ENCODE measurements at places on chromosomes 16 and 17. TPM values are rescaled to one million over a fixed set of nuclear protein-coding genes. Genes with fewer than 3 reads are reported as not detected.

The PPP1R27 gene
- total RNA-seq = not detected

The CHTF18 gene
- total RNA-seq = 5.4 TPM

The MT4 gene
- total RNA-seq = not detected

The LGALS9C gene
- not detected for total RNA-seq

The NHLRC4 gene
- 0.65 TPM for total RNA-seq

The KCNJ18 gene
- total RNA-seq = not detected

The RPRML gene
- not detected for total RNA-seq

The TBC1D3K gene
- total RNA-seq = not detected

The NPIPB8 gene
- total RNA-seq = under 0.01 TPM

The FBXW10 gene
- not detected for total RNA-seq

The SLC5A10 gene
- total RNA-seq = not detected

The RNF157 gene
- total RNA-seq = 0.76 TPM

The MAPT gene
- 0.43 TPM for total RNA-seq

The AMDHD2 gene
- total RNA-seq = 28.1 TPM

The TMEM98 gene
- total RNA-seq = 121 TPM

The USH1G gene
- not detected for total RNA-seq

The C17orf113 gene
- 0.26 TPM for total RNA-seq

The USB1 gene
- total RNA-seq = 16.2 TPM

The TNP2 gene
- not detected for total RNA-seq

The KREMEN2 gene
- total RNA-seq = not detected
